Activated CD4-positive, CD25-positive, alpha-beta regulatory T cell treated with anti-CD3 and anti-CD28 coated beads, Interleukin-2, amount 50 U/mL, for 24 hours (primary cell): ENCODE measurements at places on chromosomes 2 and 18.
A peak's percentile ranks its signal among the peaks of the same experiment; 100 is the strongest.

DNA sequence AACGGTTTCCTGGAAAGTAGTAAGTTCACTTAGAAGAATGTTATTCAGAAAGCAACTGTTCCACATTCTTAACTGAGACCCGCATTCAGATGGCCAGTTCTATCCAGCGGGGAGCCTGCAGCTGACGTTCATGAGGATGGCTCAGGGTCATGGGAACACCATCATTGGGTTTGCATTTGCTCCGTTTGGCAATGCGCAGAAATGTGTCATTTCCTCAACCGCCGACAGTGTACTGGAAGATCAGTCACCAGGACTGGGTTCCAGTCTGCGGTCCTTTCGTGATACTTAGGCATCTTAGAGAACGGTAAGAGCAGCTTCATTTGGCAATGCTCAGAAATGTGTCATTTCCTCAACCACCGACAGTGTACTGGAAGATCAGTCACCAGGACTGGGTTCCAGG lies 104.0 kb downstream of the DNER start:
- no peak for ATAC-seq

DNA sequence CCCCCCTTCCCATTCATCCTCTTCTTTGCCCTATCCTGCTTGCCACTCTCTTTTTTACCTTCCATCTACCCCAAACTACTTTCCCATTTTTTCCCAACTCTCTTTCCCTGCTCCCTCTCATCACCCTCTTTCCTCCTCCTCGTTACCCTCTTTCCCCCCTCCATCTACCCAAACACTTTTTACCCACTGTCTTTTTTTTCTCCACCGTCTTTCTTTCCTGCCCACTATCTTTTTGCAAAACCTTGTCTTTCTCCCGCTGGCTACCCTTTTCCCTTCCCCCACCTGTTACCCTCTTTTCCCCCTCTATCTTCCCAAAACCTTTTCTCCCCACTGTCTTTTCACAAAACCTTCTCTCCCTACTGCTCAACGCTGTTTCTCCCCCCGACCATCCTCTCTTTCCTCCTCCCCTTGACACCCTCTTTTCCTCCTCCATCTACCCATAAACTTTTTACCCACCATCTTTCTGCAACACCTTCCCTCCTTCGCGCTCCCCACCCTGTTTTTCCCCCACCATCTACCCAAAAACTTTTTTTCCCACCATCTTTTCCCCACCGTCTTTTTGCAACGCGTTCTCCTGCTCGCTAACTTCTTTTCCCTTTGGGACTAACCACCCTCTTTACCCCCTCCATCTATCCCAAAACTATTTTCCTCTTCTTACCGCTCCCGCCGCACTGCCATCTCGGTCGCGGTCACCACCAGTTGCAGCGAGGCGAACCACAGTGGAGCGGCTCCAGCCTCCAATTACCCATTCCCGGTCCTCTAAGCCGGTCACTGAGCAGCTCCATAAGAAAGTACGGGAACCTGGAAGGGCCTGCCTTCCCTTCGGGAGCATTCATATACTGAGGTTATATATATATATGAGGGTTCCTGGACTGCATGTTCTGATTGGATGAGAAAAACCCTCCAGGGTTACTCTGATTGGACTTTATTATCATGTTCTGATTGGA lies 15.0 kb downstream of the CCDC74A start:
- ATAC-seq = no peak

- peak; percentile 20 for ATAC-seq
These were observed 710 bp downstream of the DUSP19 start for GRCh38 chr2:183079139-183079775.

DNA sequence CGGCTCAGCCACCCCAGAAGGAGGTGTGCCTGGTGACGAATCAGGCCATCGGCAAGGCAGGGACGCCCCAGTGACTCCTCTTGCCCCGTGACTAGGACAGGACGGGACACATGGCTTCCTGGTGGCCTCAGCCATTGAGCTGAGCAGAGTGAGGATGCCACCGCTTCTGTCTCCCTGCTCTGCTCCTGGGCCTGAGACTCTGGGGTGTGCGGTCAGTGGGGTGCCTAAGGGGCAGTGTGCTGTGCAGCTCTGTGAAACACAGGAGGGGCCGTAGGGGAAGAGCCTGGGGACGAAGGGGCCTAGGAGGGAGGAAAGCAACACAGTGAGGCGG lies 24.3 kb downstream of the IGFBP5 start:
- no peak for ATAC-seq

- peak; percentile 32 for ATAC-seq
These were observed 15.0 kb downstream of the MGAT4A start for GRCh38 chr2:98715812-98716451.

DNA sequence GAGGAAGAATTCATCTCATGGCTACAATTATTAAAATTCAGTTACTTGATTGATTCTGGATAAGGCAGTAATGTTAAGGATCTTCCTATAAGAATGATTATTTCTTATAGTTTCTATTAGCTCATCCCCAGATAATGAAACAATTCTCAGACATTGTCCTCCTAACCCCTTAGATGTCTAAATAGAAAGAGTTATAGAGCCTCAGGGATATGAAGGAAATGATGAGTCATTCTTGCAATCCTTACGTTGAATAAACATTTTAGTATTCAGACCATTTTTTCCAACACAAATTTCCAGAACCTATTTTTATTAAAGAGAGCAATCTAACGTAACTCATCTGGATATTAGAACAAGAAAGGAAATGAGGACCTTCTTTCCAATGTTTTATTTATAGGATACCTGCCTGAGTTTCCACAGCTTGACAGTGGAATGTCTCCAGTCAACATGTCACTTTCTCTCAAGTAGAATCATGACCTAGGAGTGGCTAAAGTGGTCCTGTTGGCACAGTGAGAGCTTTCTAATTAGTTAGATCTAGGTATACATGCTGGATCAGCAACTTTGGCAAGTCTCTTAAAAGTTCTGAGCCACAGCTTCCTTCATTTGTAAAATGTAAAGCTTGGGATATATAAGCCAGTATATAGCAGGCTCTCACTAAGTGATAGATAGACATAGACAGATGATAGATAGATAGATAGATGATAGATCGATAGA lies 88.0 kb upstream of the RAB27B start:
- no peak for ATAC-seq

DNA sequence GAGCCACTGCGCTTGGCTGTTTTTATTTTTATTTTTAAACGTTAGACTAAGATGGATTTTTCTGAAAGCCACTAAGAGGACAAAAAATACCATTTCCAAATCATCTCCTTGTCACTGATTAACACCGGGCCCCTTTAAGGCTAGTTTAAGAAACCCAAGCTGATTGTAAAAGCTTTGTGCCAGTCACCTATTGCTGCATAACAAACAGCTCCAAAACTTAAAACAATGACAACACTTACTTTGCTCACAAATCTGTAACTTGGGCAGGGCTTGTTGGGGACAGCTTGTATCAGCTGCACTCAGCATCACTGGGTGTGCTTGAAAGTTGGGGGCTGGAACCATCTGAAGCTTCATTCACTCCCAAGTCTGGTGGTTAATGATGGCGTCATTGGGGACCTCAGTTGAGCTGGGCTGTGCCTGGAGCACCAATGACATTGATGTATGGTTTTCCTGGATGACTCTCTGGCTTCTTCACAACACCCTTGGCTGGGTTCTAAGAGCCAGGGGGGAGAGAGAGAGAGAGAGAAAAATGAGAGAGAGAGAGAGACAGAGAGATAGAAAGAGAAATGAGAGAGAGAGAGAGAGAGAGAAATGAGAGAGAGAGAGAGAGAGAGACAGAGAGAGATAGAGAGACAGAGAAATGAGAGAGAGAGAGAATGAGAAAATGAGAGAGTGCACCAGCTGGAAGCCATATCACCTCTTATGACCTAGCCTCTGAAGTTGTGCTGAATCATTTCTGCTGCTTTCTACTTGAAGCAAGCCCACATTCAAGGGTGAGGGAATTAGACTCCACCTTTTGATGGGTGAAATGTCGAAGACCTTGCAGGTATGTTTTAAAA lies 26.0 kb upstream of the ATG16L1 start:
- no peak for ATAC-seq

- ATAC-seq = no peak
These were observed 19.1 kb upstream of the TXNDC2 start for GRCh38 chr18:9866627-9867026.

DNA sequence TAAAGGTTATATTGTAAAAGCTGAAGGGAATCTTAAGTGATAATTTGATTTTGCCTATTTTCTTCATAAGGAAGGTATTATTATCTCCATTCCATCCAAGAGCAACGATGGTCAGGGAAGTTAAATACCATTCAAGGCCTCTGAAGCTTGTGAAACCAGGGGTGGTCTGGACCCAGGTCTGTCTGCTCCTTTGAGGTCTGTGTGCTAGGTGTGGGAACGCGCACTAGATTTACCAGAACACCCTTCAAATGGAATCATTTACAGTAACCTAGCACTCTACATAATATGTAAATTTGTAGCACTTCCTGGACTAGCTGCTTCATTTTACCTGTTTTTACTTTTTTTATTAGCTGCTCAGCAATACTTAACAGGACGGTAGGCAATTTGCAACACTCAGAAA lies 6.4 kb upstream of the TRIB2 start:
- ATAC-seq = no peak

- no peak for ATAC-seq
These were observed 212.2 kb downstream of the TRIB2 start for GRCh38 chr2:12928775-12929401.

DNA sequence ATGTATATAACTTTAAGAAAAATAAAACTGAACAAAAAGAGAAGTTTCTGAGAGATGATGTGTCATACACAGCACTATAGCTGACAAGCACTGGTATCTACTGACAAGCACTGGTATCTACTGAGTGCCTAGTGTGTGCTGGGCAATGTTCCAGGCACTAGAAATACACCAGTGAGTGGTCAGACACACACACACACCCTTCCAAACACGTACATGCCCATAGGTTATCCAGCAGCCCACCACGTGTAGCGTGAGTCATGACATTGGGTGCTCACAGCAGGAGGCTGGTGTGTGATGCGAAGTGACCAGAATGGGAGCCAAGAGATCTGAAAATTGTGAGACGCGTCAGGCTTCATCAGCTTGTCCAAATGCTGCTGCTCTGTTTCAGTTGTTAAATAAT lies 12.2 kb upstream of the GNAL start:
- no peak for ATAC-seq

DNA sequence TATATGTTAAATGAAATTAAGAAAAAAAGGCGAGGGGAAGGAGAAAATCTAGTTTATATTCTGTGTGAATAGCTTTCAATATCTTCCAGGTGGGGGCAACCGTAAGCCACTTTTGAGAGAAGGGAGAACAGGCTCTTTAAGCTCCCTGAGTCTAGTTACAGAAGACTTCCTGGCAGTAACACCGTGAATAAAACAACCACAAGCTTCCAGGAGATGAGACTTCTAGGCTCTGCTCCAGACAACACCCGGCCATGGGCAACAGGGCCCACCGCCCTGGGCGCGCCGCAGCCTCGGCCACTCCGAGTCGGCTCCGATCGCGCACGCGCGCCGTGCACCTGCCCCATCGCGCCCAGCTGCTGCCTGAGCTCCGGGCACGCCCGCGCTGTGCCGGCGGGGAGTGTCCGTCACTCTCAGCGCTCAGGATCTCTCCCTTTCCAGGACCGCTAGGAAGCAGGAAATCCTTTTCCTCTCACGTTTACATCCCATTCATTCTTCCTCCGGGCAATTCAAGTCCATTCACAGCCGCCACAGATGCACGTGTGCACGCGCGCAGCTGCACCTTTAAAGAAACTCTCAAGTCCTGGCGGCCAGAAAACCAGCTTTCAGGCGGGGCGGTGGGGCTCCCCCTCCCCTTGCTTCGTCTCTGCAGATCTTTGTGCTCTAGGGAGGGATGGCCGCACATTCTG lies 19.4 kb upstream of the PAX3 start:
- peak; percentile 58 for ATAC-seq

DNA sequence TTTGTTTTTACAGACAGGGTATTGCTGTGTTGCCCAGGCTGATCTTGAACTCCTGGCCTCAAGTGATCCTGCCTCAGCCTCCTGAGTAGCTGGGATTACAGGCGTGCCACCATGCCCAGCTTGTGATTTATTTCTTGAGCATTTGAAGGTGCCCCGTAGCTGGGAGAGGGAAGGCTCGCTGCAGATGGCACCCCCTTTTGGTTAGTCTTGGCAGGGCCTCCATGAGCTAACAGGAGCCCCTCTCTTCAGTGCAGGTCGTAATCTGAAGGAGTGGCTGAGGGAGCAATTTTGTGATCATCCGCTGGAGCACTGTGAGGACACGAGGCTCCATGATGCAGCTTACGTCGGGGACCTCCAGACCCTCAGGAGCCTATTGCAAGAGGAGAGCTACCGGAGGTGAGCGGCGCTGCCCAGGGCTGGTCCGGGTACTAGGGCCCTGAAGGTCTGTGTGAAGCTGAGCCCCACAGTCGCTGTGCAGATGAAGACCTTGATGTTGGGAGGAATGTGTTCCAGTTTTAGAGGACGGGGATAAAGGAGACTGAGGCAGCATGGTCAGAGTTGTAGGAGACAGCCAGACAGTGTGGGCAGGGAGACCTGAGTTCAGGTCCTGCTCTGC lies 6.7 kb downstream of the ASB1 start:
- ATAC-seq = no peak

GRCh38 chr18:3710712-3711301 lies 260.8 kb downstream of the TGIF1 start:
- ATAC-seq = no peak

DNA sequence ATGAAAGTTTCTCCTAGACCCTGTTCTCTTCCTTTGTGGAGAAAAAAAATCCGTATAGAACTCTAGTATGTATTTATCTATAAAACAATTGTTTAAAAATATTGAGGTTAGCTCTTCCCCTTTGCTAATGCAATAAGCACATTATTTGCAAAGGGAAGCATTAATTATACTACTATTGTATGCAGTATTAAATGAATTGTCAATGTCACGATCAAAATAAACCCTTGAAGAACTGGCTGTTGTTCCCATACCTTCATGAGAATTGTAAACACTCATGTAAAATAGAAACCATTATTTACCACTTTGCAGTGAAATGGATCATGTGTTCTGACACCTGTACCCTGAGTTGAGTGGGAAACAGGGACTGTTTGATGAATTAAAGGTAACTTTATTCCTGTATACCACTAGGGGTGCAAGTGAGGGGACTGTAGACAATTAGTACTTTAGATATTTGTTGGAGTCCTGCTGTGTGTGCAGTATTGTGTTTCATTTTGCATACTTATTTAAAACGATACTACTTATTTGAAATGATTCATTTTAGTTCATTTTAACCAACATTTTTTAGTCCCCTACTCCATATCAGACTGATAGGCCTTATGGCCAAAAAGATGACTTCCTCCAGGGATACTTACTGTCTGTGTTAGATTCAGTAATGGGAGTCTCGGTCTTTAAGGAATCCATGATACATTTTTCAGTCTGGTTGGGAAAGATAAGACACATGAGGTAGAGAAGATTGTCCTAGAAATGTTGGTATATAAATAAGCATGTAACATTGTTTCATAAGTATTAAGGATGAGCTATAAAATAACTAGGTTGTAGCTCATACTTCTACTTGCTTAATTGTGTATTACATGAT lies 7.9 kb downstream of the PKP4 start:
- peak; percentile 77 for ATAC-seq

DNA sequence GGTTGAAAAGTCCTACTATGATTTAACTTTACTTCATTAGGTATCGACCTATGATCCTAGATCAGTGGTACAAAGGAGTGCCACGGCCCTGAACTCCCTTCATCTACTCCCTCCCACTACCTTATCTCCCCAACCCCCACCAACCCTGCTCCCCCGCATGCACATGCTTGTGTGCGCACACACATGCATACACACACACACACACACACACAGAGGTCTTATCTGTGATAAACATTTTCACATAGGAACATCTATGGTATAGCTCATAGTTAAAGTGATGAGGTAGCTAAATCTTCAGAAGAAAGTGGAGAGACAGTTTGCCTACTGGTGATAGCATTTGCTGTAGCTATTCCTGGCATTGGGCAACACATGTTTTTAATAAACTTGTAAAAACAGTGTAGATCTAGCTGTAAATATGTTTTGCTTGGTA lies 471.3 kb downstream of the ZEB2 start:
- no peak for ATAC-seq

GRCh38 chr18:79509536-79509930 lies 113.8 kb downstream of the NFATC1 start:
- no peak for ATAC-seq
